ENCODE measurements at places on chromosomes 6 and 20.

- no peak for DNase-seq
Measured at GRCh38 chr20:6030453-6031080, 23.3 kb downstream of the LRRN4 start.

GRCh38 chr6:43170417-43170930, 595 bp upstream of the SRF start:
- DNase-seq: no peak

GRCh38 chr6:61909486-61909885, 376.5 kb downstream of the KHDRBS2 start:
- DNase-seq: peak; percentile 16

- no peak for DNase-seq
Measured at GRCh38 chr20:5364997-5365597, 48.3 kb upstream of the PROKR2 start.

- no peak for DNase-seq
Measured at GRCh38 chr6:5724911-5725310, 281.8 kb downstream of the NRN1 start.

DNA sequence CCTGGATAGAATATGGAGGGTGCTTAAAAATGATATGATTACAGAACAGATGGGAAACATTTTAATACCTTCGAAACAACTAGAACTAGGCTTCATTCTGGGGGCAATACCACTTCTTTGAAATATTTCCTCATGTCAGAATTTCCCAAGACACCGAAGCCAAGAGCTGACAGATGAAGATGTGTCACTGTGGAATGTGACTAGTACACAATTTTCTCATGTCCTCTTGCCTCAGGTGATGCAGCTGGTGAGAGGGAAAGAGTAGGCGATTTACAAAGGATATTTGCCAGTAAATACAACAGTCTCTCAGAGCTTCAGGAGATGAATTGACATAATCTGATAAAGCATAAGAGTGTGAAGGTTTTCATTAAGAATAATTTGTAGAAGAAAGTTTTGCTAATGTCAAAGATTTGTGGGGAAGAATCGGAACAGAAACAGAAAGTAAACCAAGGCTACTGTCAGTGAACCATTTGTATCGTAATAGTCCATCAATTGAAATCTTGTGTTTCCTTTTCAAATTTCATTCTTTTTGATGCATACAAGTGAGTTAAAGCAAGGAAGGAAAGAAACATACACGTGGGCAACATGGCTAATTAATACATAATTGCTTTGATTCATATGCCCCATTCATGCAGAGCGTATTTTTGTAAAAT, 164.7 kb upstream of the CCN2 start:
- DNase-seq: no peak
